ENCODE measurements at places on chromosomes 11 and 22.

- DNase-seq = no peak
These were observed 40.6 kb upstream of the CRYBB3 start for GRCh38 chr22:25159028-25159427.

- no peak for DNase-seq
These were observed 1.0 kb downstream of the NLRP14 start for GRCh38 chr11:7021318-7021717.

- DNase-seq = no peak
These were observed 33.7 kb upstream of the MYRF start for GRCh38 chr11:61718621-61719302.

DNA sequence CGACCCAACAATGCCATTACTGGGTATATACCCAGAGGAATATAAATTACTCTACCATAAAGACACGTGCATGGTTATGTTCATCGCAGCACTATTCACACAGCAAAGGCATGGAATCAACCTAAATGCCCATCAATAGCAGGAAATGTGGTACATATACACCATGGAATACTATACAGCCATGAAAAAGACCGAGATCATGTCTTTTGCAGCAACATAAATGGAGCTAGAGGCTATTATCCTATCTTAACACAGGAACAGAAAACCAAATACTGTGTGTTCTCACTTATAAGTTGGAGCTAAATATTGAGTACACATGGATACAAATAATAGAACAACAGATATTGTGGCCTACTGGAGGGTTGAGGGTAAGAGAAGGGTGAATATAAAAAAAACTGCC lies 3.5 kb downstream of the OR2D2 start:
- DNase-seq = no peak

GRCh38 chr11:78607696-78608095 lies 33.0 kb upstream of the NARS2 start:
- DNase-seq = no peak

All from Kasumi-1 (cell line).